ENCODE measurements at places on chromosomes 5 and 9.

DNA sequence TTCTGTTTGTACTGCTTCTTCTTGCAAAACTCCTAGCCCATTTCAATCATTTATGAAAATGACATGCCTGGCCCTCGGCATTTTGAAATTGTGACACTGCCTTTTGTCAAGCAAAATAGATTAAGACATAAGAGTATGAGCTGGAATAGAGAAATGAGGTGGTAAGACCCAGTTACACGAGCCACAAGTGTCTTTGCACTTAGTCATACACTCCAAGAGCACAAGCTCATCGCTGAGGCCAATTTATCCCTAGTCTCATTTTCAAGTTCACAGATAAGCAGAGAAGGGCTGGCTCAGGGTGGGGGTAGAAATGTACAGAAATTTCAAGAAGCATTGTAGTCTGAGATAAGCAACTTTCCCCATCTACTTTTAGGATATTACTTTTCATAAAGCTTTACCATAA lies 40.6 kb upstream of the MAP1B start:
- peak; percentile 86 for DNase-seq

GRCh38 chr5:59621477-59621876 lies 272.0 kb downstream of the PDE4D start:
- DNase-seq, result no peak

DNA sequence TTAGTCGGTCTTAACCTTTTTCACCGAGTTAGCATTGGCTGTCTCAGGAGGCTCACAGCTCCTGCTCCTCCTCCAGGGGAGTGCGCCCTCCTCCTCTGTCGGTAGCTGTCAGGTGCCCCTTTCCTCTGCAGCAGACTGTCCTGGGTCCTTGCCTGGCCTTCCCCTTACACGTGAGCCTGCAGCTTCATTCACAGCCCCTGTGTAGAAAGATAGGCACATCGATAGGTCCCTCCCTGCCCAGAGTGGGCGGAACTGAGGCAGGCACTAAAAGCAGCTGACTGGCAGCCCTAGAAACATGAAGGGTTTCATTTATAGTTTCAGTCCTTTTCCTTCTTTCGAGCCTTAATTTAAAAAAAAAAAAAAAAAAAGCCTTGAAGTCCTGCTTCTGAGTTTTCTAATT lies 17.2 kb downstream of the TENT4A start:
- DNase-seq, result no peak

- peak; percentile 58 for DNase-seq
These were observed 82.3 kb upstream of the AGXT2 start for GRCh38 chr5:35129921-35130485.

DNA sequence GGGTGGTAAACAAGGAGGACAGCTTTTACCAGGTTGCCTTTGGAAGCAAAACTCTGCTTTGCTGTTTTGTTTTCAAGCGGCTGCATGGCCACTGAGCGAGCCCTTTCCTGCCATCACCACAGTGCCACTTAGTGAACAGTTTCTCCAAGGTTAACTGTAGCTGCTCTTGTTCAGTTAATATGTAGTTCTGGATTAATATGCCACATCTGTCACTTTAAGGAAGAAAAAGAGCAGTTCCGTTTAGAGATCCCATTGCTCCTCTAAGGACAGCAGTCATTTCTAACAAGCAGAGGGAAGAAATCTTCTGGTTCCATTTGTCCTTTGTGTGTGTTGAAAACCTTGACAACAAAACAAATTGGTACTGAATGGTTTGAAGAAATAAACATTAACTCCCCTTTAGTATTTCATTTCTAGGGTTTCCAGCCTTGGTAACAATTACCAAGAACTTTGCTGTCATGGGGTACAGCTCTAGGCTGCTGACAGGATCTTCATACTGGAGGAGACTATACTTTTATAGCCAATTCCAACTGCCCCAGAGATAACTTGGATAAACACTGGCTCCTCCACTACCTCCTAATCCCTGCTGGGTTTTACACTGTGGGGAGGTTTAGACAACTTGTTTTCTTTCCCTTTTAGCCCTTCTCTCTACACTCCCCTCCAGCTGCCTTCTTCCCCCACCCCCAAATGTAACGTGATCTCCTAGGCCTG lies 10.3 kb upstream of the ABL1 start:
- peak; percentile 81 for DNase-seq

DNA sequence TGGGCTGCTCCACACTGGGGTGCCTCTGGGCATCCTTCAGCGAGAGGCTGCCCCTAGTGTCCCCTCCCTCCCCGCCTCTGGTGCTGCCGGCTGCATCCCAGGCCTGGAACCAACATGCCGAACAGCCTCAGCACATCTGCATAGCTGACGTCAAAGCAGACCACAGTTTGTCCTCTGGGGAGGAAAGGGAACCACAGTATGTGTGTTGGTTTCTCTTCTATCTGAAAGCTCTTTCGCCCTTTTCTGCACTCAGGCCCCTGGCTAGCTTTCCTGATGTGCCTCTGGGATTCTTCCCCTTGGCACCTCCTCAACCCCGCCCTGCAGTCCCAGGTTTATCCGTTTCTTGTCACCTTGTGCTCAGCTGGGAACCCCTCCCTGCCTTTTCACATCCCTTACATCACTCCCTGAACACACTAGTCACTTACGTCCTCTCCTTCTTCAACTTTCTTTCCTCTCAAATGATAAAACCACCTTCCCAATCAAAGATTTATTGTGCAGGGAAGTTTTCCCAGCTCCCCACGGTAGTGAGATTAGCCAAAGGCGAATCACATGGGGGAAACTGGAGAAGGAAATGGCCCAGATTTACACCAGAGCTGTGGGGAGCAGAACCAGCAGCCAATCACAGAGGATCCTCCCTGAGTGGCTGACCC lies 35.5 kb upstream of the B4GALT1 start:
- peak; percentile 86 for DNase-seq

- peak; percentile 67 for DNase-seq
These were observed 79.6 kb downstream of the CSNK1A1 start for GRCh38 chr5:149471406-149472183.

- peak; percentile 11 for DNase-seq
These were observed 93.4 kb downstream of the KCNIP1 start for GRCh38 chr5:170597109-170597751.

DNA sequence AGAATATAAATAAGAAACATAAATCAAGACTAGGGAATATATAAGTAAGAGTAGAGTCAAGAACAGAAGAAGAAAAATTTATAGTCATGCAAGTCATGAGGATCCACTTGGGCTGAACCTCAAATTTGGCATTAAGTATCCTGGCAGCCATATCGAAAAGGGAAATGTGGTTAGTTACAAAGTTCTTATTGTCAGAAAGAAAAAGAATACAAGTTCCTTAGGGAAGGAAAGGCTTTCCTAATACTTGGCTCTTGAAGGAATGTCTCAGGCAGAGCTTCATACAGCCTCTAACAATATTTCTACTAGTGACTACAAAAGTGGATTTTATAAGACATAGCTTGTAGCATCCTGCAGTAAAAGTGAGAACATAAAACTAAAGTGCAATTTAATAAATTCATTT lies 45.4 kb downstream of the TMEM252 start:
- DNase-seq, result no peak

- no peak for DNase-seq
These were observed 9.7 kb downstream of the CDC37L1 start for GRCh38 chr9:4689021-4689420.

DNA sequence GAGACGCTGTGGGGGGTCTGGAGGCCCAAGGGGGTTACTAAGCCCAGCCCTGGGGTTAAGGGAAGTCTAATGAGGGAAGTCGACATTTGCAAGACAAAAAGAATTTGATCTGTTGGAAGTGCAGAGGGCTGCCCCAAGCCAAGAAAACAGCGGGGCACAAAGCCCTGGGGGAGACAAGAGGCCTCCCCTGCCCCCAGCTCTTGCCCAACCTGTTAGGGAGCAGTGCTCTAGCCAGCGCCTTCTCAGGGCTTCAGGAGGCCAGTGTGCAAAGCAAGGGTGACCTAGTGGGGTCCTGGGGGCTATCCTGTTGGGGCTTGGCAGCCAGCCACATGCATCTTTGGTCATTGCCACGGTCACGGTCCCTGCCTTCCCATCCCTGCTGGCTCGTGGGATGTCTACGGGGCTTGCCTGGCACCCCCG lies 25.2 kb downstream of the GFI1B start:
- DNase-seq, result no peak

- DNase-seq, result peak; percentile 59
These were observed 370.8 kb downstream of the TLE1 start for GRCh38 chr9:81318571-81318970.

- no peak for DNase-seq
These were observed 2.3 kb upstream of the SLC23A1 start for GRCh38 chr5:139385061-139386049.

Measured in cardiac fibroblast (primary cell).